AG09319 (cell line): ENCODE measurements at places on chromosomes 2 and 18.

- no peak for DNase-seq
These were observed 40.5 kb downstream of the RDH14 start for GRCh38 chr2:18519914-18520450.

GRCh38 chr2:196170213-196170605 lies 1.2 kb downstream of the STK17B start:
- no peak for DNase-seq

DNA sequence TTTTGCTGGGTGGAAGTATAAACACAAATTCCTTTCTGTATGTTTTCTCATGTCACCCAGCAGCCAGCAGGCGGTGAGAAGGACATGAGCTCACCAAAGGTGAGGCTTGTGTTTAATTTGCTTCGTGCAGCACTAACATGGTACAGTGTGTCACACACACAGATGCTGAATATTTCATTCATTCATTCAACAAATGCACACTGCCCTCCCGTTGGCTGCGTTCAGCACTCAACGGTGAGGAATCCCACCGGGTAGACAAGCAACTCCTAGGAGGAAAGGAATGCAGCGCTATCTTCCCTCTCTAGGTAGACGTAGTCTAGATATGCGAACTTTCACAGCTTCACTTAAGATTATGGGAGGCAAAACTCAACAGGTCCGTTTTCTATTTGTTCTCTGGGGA lies 85.1 kb downstream of the LONRF2 start:
- DNase-seq: no peak

DNA sequence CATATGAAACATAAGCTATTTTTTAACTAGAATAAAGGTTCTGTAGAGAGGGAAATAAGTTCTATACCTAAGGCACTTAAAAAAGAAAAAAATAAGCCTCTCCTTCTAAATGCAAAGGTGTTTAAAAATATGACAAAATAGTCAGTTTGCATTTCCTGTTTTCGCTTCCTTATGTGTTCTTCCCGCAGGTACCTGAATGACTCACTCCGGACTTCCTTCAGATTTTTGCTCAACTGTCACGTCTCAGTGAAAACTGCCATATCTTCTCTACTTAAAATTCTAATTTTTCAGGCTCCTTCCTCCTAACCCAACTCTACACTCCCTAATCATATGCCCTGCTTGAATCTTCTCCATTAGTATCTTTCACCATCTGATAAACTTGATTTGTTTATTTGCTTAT lies 1333.1 kb downstream of the LRP1B start:
- DNase-seq: no peak

DNA sequence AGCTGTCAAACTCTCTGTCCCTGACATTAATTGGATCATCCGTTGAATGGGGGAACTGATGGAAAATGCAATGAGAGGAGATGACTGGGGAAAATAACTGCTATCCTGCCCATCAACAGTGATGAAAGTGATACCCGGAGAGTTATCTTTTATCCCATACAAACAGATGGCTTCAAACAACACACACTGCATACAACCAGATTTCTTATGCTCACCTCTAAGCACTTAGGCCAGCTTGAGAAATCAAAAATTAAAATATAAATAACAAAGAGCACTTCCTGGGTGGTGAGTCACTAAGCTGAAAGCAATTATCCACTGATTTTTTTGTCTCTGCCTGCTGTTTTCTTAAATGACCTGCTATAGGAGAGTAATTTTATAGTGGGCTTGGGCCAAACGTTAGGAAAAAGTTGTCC lies 237.6 kb upstream of the RGPD4 start:
- no peak for DNase-seq

DNA sequence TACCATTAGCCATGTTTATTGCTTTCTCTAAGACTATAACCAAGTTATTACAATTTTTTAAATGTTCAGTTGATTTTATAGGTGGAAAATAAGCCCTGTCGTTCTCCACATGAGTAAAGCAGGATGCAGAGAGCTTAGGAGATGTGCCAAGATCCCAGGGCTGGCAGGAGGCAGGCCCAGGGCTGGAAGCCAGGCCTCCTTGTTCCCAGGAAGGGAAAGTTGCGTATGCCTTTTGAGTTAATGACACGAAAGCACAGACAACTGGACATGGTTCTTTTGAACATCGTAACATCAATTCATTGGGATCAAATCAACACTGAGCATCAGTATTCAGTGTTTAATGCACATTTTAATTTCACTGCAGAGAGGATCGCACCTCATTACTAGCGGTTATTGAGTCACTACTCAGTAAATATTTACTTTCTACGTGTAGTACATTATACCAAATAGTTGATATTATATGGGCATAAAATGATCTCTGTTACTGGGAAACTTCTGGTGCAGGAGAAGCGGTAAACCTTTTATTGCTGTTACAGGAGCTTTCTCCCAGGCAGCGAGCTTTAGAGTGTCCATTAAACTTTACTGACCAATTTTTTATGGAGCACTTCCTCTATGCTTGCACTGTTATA lies 60.0 kb downstream of the RNF144A start:
- no peak for DNase-seq
